ENCODE measurements at places on chromosomes 2 and 18. TPM values are rescaled to one million over a fixed set of nuclear protein-coding genes. Genes with fewer than 3 reads are reported as not detected.
A peak's percentile ranks its signal among the peaks of the same experiment; 100 is the strongest.

PLCL1 gene
- total RNA-seq, result 1.7 TPM

ALPG gene
- total RNA-seq, result not detected

- no peak for DNase-seq
- H3K4me1 ChIP-seq, result peaks cover 7% of the 10 kb centered on the region
- no peak overlapping the region for H3K27ac ChIP-seq
- no peaks in the 10 kb centered on the region for H3K36me3 ChIP-seq
- H3K4me3 ChIP-seq, result no peak overlapping the region
Observed at GRCh38 chr2:70030724-70031420, 56.4 kb upstream of the PCBP1 start.

DNA sequence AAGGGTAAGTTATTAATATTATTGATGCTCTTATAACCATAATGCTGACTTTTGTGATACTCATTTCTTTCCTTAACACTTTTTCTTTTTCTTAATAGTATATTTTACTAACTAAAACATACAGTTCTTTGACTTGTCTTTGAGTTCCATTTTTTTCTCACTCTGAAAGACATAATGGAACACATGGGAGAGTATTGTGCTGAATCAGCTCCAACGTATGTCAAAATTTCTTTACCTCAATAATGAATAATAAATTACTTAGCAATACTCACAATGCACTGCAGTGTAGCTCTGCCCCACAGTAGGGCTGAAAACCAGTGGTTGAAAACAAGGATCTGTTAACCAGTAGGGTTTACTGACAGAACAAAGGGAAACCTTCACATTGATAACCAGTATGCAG lies 40.7 kb downstream of the ACVR1 start:
- H3K27me3 ChIP-seq, result no peaks in the 10 kb centered on the region
- no peak overlapping the region for H3K27ac ChIP-seq
- DNase-seq, result no peak
- H3K4me1 ChIP-seq, result peaks cover 61% of the 10 kb centered on the region

GRCh38 chr2:43058726-43059110 lies 167.7 kb downstream of the ZFP36L2 start:
- DNase-seq, result no peak
- H3K27me3 ChIP-seq, result no peaks in the 10 kb centered on the region
- H3K4me1 ChIP-seq, result peaks cover 35% of the 10 kb centered on the region
- H3K27ac ChIP-seq, result peak overlapping the region; percentile 28

Data from activated CD4-positive, alpha-beta T cell treated with anti-CD3 and anti-CD28 coated beads for 36 hours (primary cell).